Omental fat pad (tissue), 4 donors: ENCODE measurements at places on chromosomes 2 and 18.

GRCh38 chr18:77068321-77069312 is 64.0 kb downstream of the MBP start:
- no peak for DNase-seq

DNA sequence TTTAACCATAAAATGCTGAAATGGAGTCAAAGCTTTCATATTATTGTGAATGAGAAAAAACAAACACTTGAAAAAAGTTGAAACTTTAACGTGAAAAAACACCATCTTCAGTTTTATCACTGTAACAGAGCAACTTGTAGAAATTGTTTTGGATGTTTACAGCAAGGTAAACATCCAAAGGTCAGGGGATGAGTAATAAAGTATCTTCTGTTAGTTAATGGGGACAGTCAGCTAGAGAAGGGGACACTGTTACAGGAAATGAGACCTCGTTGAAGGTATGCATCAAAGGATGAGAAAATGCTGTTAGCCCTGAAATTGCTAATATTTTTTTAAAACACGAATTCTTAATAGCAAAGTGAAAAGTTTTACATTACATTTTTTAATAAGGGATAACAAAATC is 2.9 kb downstream of the RHBDD1 start:
- DNase-seq: no peak

- DNase-seq: no peak
These were observed 45.2 kb upstream of the SCG2 start for GRCh38 chr2:223647258-223647952.

DNA sequence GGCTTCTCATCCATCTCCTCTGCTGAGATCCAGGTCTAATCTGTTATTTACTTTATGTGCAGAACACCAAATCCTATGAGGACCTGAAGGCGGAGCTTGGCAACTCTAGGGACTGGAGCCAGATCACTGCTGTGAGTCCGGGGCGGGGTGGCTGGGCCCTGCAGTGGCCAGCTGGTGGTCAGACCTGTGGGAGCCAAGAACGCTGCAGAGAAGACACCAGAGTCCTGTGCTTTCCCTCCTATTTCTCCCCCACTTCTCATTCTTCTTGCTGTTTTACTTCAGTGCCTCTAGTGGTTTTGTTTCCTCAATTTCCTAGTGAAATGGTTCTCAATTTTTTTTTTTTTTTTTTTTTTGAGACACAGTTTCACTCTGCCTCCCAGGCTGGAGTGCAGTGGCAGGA is 19.7 kb downstream of the VIL1 start:
- DNase-seq: no peak

DNA sequence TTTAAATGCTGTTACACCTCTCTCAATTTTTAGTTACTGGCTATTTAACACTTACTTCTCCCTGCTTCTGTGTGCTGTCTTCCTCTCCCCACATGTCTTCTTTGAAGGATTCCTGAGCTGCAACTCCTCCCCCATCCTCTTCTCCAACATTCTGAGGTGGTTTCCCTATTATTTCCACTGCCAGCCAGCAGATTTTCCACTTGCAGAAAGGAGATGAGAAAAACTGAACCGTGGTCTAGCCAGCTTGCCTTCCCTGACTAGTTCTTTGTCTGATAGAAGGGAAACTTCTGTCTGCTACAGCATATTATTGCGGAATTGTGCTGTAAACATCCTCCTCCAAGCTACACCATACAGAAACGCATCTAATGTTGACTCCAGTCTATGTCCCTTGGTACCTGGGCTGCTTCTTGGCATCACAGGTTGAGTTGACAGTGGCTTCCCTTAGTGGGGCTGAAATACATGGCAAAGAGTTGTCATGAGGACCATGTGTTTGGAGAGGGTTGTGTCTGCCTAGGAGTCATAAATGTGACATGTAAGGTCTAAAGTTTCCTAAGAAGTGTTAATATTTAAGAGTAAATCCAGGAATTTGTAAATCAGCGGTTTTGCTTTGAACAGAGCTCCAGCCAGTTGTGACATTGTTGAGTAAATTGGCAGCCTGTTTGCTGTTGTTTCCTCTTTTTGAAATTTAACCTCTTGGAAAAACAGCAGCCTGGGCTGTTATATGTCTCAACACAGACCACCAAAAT is 68.3 kb upstream of the RND3 start:
- DNase-seq: no peak

GRCh38 chr18:53911200-53911599 is 313.3 kb downstream of the MBD2 start:
- DNase-seq: no peak

DNA sequence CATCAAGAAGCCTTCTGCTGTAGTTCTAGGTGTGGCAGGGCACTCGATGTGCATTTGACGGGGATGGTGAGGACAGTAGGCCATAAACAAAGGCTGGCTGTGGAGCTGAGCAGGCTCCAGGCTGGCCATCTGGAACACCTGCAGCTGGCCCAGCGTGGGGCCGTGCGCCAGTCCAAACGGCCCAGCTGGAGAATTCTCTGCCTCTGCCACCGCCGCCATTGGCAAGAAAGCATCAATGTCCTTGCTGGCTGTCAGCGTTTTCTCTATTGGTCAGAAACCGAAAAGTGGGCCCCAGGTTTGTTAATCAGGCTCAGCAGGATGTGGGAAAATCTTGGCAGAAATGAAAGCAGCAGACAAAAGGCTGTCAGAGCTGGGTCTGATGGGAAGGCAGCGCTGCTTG is 24.0 kb upstream of the CTIF start:
- no peak for DNase-seq

GRCh38 chr2:65158557-65158956 is 28.7 kb upstream of the RAB1A start:
- DNase-seq: no peak

DNA sequence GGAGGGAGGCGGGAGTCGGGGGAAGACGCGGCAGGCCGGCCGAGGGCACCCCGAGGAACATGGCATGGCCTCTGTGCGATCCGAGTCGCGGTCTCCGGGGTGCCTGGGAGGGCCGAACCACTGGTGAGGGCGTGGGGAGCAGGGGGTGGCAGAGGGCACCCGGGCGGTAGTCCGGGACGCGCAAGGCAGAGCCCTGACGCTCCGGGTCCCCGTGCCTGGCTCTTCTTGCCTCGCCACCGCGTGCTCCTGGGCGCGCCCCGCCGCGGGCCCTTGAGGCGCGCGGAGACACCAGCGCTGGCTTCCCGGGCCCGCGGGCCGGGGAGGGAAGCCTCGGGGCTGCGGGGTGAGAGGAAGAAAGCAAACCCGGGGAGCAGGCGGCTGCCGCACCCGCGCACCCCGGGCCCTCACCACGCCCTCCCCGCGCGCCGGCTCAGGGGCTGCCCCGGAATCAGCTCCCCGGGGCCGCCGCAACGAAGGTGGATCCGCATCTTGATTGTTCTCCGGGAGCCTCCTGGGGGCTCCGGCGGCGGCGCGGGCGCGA is 4.3 kb downstream of the SOX11 start:
- DNase-seq: no peak

DNA sequence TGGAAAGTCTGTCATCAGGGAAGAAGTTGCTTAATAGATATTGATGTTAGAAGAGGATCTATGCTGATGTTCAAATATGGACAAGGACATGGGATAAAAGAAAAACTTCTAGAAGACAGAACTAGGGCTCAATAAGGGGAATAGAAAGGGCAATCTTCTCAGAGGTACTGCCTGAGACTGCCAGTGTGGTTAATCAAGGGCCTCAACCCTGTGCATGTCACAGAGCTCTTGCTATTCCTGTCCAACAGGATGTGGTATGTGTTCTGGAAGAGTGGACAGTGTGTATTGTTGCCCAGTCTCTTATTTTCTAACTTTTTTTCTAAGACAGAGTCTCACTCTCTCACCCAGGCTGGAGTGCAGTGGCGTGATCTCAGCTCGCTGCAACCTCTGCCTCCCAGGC is 27.8 kb upstream of the RNF125 start:
- no peak for DNase-seq

DNA sequence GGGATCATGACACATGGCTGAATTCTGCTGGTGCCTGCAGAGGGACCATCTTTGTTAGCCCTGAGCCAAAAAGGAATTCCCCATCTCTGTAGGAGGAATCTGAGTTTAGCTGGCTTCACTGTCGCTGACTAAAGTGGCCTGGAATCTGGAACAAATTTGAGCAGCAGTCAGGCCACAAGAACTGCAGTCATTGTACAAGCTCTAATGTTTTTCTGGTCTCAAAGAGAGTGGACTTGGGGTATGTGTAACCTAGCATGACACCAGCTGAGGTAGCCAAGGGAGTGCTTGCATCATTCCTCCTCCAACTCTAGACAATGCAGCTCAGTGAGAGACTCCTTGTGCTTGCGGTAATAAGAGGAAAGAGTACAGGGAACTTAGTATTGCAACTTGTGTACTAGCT is 539.1 kb upstream of the LRRTM4 start:
- no peak for DNase-seq

GRCh38 chr18:76981396-76981968 is 151.1 kb downstream of the MBP start:
- no peak for DNase-seq

GRCh38 chr2:10221976-10222870 is 80.5 kb upstream of the HPCAL1 start:
- no peak for DNase-seq
